ENCODE measurements at places on chromosomes 2 and 18. TPM values are rescaled to one million over a fixed set of nuclear protein-coding genes. Genes with fewer than 3 reads are reported as not detected.

The NT5DC4 gene
- not detected for total RNA-seq

The ING5 gene
- 51.2 TPM for total RNA-seq

The NBEAL1 gene
- total RNA-seq, result 11.2 TPM

The UGT1A3 gene
- not detected for total RNA-seq

The STARD6 gene
- not detected for total RNA-seq

The CHST10 gene
- 1.5 TPM for total RNA-seq

DNA sequence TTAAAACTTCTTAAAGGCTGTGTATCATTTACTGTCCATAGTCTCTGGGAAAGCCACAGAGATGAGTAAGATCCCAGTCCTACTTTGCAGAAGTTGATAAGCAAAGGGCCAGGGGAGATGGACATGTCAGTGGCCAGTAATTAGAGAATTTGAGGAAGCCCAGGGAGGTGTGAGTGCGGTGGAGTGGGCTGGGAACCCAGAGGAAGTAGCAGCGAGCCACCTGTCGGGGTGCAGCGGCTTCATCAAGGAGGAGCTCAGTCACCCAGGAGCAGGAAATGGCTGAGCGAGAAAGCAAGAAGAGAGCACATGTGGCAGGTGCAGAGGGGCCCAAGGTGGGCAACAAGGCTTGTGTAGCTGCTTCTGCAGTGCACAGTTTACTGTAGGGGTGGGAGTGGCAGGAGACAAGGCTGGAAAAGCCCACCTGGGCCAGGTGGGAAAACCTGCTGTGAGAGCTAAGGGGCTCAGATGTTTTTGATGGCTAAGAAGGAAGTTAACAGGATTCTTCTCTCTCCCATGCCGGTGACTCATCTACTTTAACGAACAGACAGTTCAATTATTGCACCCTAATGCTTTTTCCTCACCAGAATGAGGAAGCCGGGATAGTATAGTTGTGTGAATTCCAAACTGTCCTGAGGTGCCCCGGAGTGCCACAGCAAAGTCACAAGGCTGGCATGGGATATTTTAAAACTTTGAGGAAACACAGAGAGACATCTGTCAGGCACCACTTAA, 34.8 kb upstream of the MGAT5 start:
- peak; percentile 20 for DNase-seq
- H3K4me1 ChIP-seq, result peaks cover 50% of the 10 kb centered on the region

DNA sequence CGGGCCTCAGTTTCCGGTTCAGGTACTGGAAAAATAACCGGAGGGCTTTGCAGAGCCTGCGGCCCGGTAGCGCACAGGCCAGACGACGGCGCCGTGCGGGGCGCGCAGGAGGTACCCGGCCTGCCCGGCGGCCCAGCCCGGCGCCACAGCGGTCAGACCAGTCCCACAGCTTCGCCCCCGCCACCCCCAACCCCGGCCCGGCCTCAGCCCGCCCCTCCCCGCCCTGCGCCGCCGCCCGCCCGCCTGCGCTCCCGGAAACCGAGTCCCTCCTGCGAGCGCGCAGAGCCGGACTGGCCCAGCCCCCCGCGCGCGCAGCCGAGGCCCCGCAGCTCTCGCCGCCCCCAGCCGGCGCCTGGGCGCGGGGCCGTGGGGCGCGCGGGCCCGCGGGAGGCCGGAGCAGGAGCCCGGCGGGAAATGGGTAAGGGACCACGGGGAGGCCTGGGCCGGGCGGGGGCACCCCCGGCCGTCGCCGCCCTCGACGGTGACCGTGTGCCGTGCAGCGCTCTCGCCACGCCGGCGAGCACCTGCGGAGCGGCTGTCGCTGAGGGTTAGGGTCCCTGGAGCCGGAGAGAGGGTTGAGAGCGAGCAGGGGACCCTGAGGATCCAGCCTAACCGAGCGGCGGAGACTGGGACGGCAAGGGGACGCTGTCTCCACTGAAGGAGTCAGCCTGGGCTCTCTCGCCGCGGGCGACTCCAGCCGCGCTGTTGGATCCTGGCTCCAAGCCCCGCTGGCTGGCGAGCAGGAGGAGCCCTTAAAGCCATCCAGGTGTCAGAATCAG, 16.5 kb upstream of the PSD4 start:
- peak; percentile 67 for DNase-seq
- H3K27me3 ChIP-seq, result no peaks in the 10 kb centered on the region
- no peaks in the 10 kb centered on the region for H3K36me3 ChIP-seq
- peaks cover 19% of the 10 kb centered on the region for H3K4me1 ChIP-seq
- H3K27ac ChIP-seq, result peak overlapping the region; percentile 11

DNA sequence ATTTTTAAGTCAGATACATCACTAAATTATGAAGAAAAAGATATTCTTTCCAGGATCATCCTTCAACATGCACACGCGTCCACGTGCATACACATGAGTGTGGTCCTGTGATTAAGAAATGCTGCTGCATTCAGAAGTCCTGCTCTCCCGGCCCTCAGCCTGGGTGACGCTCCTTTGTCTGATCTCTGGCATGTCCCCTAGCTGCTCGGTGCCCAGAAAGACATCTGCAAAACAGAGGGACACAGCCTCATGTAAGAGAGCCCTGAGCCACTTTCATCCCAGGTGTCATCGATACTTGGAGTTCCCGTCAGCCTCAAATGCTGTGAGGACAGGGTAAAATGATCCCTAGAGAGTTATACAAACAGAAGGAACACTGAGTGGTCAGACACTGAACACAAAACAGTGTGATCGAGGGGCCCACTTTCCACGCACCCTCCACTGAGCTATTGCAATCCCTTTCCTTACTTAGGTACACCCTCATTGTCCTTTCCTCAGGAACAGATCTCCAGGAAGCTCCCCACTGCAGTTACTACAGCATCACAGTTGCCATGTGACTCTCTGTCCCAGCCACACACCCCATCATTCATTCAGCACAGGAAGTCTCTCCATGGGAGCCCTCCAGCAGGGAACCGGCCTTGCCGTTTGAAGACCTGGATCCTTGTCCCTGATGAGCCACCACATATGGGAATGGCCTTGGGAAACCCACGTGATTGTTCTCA, 32.1 kb downstream of the CRACDL start:
- no peak for DNase-seq
- H3K27me3 ChIP-seq, result no peaks in the 10 kb centered on the region
- no peak overlapping the region for H3K27ac ChIP-seq
- no peak overlapping the region for H3K4me3 ChIP-seq

DNA sequence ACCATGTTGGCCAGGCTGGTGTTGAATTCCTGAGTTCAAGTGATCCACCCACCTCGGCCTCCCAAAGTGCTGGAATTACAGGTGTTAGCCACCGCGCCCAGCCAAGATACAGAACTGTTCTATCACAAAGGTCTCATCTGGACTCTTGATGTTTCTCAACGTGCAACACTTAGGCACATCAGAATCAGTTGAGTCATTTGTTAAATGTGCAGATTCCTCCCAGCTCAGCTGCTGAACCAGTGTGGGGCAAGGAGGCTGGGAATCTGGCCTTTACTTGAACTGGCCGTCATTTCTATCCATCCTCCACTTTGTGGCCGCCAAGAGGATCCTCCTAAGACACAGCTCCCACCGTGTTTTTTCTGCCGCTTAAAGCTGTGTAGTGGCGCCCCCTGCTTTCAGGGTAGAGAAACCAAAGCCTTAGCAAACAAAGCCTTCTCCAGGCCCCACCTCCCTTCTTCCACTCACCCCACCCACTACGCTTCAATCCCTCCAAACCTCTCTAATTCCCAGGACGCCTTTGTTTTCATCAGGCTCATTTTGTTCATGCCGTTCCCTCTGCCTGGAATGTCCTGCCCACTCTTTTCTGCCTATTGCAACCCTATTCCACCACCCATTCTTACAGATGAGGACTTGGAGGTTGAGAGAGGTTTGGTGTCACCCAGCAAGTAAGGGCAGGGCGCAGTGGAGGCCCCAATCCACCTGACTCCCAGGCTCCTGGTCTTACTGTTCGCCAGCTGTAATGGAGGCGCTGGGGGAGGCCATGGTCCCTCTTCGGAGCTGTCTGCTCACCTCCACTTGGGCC, 776 bp upstream of the SPEG start:
- no peak overlapping the region for H3K4me3 ChIP-seq
- H3K27ac ChIP-seq, result no peak overlapping the region
- peaks cover 10% of the 10 kb centered on the region for H3K4me1 ChIP-seq

- H3K4me3 ChIP-seq, result no peak overlapping the region
- no peaks in the 10 kb centered on the region for H3K36me3 ChIP-seq
- DNase-seq, result no peak
- no peak overlapping the region for H3K27ac ChIP-seq
- H3K27me3 ChIP-seq, result no peaks in the 10 kb centered on the region
Observed at GRCh38 chr2:145654746-145655145, 1134.8 kb upstream of the ZEB2 start.

GRCh38 chr2:217652761-217653639, 349.8 kb downstream of the TNS1 start:
- no peak overlapping the region for H3K27ac ChIP-seq
- no peaks in the 10 kb centered on the region for H3K36me3 ChIP-seq
- no peak overlapping the region for H3K4me3 ChIP-seq

DNA sequence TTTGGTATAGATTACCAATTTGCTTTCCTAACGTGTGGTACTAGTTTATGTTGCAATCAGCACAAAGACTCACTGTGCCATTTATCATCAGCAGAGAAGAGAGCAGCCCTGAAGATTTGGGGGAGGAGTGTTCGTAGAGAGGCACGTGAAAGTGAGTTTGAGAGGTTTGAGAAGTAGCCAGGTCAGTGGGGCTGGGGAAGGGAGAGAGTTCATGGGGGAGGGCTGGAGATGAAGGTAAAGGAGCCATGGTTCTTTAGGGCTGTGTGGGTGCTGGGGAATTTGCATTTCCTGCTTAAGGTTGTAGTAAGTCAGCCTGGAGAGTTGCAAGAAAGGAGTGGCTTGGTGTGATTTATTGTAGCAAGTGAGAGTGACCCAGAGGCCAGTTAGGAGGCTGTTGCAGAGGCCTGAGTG, 172.1 kb downstream of the NEDD4L start:
- peaks cover 10% of the 10 kb centered on the region for H3K4me1 ChIP-seq
- H3K36me3 ChIP-seq, result no peaks in the 10 kb centered on the region

DNA sequence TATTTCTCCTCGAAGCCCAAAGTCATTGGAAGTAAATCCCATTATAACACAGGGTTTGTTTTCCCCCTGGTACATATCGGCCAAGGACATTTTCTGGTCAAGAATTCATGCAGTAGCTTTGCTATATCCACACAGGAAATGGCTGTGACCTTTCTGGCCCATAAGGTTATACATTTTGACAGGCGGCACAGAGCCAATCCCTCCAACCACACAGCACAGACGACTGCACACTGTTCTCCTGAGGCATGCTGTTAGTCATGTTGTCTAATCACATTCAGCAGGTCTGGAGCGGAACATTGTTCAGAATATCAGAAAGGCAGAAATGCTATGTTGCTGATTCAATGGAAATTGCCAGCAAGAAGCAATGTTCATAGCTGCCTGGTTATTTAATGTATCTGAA, 742.3 kb upstream of the SLC8A1 start:
- H3K27ac ChIP-seq, result no peak overlapping the region
- H3K36me3 ChIP-seq, result no peaks in the 10 kb centered on the region
- DNase-seq, result no peak
- H3K4me1 ChIP-seq, result no peaks in the 10 kb centered on the region
- H3K27me3 ChIP-seq, result no peaks in the 10 kb centered on the region
- no peak overlapping the region for H3K4me3 ChIP-seq

Data from CD4-positive, alpha-beta T cell (primary cell).